Hindlimb muscle (tissue), 1 donor: ENCODE measurements at places on chromosomes 2 and 18.
A peak's percentile ranks its signal among the peaks of the same experiment; 100 is the strongest.

GRCh38 chr18:76619621-76620315 is 124.7 kb upstream of the ZNF516 start:
- peak; percentile 87 for DNase-seq

GRCh38 chr2:163656622-163657280 is 79.1 kb downstream of the FIGN start:
- no peak for DNase-seq

DNA sequence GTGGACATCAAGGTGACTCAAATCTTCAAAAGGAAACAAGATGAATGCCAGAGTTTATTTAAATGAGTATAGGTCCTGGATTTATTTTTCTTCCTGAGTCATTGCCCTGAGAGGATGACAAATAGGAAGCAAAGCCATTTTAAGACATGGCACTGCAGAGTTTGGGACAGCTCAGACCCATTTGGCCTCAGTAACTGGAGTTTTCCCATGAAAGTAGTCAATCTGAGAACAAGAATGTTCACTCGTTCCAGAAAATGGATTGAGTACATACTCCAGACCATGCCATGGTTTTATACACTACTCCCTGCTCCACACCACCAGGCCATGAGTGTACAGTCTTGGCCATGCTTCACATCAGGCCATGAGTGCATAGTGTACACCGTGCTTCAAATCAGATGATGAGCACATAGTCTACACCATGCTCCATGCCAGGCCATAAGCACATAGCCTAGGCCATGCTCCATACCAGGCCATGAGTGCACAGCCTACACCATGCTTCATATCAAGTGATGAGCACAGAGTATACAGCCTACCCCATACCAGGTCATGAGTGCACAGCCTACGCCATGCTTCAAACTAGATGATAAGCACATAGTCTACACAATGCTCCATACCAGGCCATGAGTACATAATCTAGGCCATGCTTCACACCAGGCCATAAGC is 202.4 kb downstream of the FBXO15 start:
- DNase-seq = no peak

- DNase-seq = no peak
Observed at GRCh38 chr2:135095591-135095990, 43.5 kb downstream of the RAB3GAP1 start.

- DNase-seq = no peak
Observed at GRCh38 chr2:49719241-49719640, 564.9 kb upstream of the FSHR start.

DNA sequence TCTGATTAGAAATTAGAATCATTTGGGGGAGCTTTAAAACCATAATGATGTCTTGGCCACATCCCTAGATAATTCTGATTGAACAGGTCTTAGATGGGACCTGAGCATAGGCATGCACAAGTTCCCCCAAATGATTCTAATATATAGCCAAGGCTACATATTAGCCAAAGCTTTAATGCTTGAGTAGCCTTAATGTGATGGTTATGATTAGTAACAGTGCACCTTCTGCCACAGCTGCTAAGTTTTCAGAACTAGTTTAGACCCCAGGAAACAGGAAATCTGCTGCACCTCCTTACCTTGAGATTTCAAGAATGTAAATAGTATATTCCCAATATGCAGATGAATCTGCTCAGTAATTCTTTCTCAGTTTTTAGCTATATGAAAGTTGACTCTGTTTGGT is 119.8 kb downstream of the PTPN4 start:
- DNase-seq = no peak

DNA sequence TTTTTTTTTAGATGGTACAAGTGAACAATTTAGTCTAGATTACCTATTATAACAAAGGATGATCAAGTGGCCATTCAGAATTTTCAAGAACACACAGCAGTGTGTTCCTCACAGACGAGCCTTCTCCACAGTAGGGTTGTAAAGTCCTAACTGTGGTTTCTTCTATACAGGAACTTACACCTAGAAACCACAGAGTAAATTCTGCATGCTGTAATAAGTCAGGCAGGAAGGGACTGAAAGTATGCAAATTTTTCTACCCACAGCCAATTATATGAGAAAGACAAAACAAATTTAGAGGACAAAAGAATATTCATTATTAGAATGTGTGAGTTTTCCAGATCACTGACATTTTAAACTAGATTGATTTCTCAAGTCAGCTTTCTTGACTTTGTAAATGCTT is 99.5 kb downstream of the RBMS1 start:
- DNase-seq = no peak

GRCh38 chr2:26144953-26145680 is 27.8 kb upstream of the GAREM2 start:
- DNase-seq = peak; percentile 50

DNA sequence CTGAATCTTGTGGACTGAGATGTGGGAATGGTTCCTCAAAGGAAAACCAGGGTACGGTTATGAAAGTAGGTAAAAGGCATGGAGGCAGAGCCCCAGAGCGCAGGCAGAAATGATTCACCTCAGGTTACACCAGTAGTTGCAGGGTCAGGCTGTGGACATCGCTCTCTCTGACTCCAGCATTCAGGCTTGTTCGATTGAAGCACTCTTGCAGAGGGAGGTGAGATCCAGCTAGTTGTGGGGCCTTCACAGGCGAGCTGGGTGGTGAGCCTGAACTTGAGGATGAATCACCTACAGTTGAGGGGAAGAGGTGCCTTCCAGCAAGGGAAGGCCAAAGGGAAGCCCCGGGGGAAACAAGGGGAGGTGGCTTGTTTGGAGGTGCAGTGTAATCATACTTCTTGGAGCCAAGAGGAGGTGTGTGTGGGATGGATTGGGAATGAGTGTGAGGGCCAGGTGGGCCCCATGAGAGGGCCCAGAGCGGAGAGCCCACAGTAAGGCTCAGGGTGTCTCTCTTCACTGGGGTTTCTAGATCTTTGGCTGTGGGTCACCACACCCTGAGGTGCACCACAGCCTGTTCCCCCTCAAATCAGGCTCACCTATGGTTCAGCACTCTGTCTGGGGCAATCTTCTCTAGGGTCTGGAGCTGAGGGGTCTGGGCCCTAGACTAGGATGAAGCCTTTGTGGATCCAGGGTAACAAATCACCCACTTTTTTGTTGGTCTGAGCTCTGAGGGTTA is 48.5 kb upstream of the MCFD2 start:
- DNase-seq = no peak

- no peak for DNase-seq
Observed at GRCh38 chr2:212863185-212863588, 288.2 kb downstream of the IKZF2 start.
